ENCODE measurements at places on chromosomes 2 and 18.

DNA sequence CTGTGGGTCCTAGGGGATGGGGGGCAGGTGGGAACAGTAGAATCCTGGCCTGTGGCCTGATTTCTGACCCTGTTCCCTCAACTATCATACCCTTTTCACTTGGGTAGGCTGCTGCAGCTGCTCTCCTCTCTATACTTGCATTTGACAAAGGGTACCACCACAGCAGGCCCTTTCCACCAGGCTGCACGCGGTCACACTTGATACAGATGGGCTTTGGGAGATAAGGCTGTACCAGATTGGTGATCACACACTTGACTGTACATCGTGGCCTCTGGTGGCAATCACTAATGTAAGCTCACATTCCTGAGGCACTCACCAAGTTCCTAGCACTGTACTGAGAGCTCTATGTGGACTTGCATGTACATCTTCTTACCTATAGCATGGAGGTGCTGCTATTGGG is 1.6 kb upstream of the RALB start:
- no peak for DNase-seq

- DNase-seq = no peak
These were observed 753.0 kb downstream of the CNTNAP5 start for GRCh38 chr2:124778076-124778475.

GRCh38 chr2:240589850-240590525 is 3.5 kb downstream of the CAPN10 start:
- no peak for DNase-seq

DNA sequence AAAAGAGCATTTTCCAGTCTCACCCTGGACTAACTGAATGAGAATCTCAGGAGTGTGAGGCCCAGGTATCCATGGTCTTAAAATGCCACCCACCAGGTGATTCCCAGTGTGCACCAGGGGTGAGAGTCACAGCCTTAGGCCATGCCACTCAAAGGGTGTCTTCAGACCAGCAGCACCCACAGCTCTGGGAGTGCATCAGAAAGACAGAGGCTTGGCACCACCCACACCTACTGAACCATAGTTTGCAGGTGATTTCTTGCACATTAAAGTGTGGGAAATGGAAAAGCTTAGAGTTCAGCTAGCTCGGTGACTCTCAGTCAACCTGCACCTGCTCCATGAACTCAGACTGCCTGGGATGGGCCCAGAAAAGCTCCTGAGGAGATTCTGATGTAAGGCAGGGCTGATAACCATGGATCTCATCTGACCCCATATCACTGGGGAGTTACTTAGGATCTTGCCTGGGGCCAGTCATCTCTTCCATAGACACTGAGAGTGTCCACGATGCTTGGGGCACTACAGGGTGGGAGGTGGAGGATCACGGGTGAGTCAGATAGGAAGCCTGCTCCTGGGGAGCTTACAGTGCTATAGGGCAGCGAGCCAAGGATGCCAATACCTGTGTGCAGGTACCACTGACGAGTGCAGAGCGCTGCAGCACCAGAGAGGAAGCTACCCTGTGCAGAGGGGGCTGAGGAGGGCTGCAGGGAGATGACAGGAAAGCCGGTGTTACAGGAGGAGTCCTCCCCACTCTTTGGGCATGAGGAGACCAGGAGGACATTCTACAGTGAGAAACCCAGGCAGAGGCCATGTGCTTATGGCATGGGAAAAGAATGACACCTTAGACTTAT is 4.6 kb downstream of the IL37 start:
- no peak for DNase-seq

DNA sequence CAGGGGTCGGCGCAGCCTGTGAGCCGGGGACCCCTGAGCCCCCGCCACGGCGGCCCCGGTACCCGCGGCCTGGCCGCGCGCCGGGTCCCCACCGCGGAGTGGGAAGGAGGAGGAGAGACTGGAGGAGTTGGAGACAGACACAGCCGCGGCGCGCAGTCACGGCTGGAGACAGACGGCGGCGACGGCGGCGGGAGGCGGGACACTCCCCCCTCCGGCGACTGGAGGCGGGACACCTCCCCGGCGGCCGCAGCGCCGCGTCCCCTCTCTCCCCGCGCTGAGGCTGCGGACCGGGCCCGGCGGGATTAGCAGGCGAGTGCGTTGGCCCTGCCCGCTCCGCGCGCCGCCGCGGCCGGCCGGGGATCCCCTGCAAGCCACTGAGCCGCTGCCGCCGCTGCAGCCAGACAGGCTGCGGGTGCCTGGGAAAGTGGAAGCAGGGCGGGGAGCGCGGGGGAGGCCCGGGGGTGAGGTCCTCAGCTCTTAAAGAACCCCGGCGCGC is 1.0 kb upstream of the LDLRAD4 start:
- peak; percentile 23 for DNase-seq

- DNase-seq = no peak
These were observed 698.1 kb upstream of the CDH2 start for GRCh38 chr18:28875059-28875458.

- no peak for DNase-seq
These were observed 87.4 kb downstream of the RPRM start for GRCh38 chr2:153391131-153391530.

All from NCI-H1436 (cell line).